ENCODE measurements at places on chromosomes 7 and 10.
A peak's percentile ranks its signal among the peaks of the same experiment; 100 is the strongest.

DNA sequence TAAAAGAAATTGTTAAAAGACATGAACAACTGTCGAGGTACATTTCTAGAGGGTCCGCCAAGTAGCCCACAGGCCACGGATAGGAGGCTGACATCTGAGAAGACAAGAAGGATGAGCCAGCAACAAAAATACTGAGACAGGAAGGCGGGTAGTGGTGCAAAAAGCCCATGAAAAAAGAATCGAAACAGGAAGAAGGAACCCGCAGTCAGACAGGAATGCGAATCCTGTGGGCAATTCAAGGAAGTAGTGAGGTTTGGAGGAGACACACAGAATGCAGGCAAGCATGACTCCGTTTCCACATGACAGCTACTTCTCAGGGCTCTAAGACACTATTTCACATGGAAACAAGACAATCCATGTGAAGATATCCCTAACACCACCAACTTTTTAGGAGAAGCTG, 125.2 kb downstream of the DOCK4 start:
- DNase-seq, result peak; percentile 17

DNA sequence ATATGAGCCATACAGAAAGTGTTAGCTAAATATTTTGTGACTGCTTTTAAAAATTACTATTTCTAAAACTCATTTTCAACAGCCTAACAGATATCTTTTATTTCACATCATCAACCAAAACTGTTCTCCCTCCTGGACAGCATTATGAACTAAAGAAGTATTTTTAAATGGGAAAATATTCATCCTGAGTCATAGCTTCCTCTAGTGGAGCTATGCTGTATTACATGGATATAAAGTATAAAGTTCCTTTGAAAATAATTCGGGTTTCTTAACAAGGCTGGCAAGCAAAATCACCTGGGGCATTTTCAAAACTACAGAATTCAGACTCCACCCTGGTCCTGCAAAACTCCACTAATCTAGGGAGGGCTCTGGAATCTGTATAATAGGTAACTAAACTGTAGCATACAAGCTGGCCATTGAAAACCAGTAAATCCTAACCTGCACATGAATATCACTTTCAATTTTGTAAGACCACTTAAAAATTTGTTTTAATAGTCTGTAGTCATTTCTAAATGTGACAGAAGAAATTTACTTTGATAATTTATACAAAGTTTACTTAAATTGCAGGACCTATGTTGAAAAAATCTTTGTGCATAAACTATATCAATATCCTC, 53.5 kb downstream of the SCIN start:
- peak; percentile 26 for DNase-seq

DNA sequence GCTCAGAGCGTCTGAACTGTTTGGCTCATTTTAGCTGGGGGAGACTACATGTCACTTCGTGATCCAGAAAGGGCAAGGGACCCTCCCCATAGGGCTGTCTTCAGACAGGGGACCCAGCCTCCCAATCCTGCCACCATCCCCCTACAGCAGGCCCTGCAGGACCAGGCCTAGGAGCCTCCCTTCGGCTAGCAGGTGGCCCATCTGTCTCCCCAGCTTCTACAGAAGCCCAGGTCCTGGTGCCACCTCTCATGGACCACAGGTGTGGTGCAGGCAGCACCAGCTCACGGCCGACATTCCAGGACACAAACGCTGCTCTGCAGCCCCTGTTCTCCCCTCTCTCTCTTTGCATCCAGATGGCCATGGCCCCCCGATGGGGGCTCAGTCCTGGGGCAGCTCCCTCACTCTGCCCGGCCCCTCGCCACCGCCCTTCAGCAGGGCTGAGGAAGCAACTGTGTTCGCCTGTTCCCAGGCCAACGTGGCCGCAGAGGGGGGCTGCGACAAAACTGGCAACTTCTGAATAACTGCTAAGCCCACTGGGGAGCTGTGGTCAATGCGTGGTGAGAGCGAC, 10.3 kb downstream of the TECPR1 start:
- no peak for DNase-seq

DNA sequence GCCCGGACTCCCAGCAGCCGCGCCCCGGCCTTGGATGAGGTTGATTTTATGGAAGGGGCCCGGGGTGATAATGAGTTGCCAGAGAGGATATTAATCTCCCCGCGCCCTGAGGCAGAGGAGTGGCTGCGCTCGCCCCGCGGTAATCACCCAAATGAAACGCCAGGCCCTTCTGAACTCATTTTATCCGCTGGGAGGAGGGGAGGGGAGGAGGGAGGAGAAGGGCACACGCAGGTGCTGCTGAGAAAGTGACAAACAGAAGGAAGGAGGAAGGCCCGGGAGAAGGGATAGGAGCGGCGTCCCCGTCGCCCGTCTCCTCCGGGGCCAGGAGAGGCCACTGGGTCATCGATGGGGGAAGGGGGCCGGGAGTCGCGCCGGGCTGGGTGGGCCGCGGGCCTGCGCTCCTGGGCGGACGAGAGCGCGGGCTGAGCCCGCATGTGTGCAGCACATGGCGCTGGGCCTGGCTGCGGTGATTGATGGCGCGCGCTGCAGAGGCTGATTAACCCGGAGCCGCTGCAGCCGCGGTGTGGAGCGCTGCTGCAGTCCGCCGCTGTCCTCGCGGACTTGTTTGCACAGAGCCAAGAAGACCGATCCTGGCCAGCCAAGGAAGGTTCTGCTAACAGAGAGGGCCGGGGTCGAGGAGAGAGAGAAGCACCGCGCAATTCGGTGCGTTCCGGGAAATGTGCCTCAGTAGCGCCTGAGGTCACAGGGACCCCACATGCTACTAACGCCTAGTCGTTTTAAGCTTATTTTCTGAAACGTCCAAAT, 6.5 kb downstream of the MNX1 start:
- DNase-seq, result peak; percentile 50

GRCh38 chr7:76066716-76067503, 19.0 kb downstream of the MDH2 start:
- no peak for DNase-seq

DNA sequence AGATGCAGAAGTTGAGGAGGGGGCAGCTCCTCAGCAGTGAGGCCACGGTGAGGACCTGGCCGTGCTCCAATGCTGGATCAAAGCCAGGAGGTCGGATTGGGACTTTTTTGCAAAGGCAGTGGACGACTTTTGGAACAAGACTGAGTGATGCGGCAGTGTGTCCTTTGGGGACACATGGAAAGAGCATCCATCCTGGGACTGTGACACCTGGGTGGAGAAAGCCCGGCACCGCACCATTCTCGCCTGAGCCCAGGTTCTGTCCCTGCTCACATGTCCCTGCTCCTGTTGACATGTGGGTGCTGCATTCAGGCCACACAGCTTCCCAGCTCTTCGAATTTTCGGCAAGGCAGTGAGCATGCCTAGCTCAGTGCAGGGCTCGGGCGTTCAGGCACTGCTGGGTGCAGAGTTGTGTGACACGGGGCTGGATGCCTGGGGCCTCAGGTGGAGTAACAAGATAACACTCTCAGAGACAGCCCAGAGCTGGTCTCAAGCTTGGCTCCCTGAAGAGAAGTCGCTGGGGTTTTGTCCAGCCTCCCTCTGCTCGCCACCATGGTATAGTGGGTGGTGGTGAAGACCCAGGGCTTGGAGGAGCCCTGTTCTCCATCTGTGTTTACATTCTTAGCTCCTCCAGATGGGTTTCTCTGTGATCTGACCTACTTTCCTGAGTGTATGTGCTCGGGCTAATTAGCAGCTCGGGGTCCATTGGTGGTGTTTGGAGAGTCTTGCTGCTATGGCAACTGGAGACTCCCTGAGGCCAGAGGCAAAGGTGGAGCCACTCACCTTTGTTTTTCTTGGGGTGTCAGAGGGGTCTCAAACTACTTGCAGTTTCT, 111.7 kb upstream of the BTBD16 start:
- no peak for DNase-seq

GRCh38 chr7:104653825-104654401, 325.5 kb downstream of the LHFPL3 start:
- DNase-seq, result no peak

DNA sequence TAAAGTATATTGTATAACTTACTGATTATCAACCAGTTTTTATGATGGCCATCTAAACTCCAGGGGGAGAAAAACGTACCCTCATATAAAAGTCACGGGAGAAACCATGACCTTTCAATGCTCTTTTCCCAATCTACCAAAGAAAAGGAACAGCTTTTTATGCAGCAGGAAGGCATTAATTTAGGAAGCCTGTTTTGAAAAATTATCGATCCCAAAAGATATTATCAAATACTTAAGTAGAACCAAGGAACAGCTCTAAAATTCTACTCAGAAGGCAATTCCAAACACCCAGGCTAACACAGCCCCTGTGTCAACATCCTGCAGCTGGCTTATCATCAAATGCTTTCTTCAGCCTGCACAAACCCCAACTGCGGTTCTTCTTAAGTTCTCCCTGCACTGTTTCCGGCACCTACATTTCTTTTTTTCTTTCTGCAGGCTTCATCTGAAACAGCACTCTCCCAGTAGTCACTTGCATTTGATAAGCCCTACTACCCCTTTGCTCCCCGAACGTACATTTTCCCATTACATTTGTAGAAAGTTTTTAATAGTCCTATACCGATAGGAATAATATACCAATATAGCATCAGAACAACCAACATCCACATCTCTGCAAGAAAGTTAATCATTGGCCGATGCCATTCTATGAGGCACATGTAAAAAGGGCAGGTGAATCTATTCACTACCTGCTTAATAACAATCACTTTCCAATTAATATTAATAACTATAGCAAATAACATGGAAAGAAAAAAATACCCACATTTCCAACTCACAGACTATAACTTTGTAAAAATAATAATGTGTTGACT, 47.9 kb downstream of the PIP4K2A start:
- no peak for DNase-seq

GRCh38 chr7:101630591-101630990, 1.5 kb upstream of the MYL10 start:
- peak; percentile 42 for DNase-seq

- no peak for DNase-seq
Measured at GRCh38 chr10:81876253-81877077, 1.5 kb downstream of the NRG3 start.

GRCh38 chr10:79392020-79392398, 44.7 kb downstream of the PPIF start:
- no peak for DNase-seq

GRCh38 chr10:84335516-84335915, 7.1 kb downstream of the CCSER2 start:
- no peak for DNase-seq

DNA sequence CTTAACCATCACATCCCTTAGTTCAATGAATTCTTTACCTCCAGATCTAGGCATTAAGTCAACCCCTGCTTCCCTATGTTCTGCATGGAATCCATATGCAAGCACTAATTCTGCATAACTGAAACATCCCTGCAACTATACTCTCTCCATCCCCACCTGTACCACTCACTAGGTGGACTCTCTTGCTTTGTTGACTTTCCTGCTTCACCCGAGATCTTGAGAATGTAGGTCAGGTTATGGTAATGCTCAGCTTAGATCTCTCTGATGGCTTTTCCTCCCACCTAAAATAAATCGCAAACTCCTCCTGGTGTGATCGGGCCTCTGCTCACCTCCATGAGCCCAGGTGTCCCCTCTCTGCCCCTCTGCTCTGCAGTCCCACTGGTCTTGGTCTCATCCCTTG, 92.4 kb upstream of the ADAM12 start:
- DNase-seq, result no peak

GRCh38 chr10:107064075-107064474, 100.4 kb downstream of the SORCS1 start:
- DNase-seq, result no peak

DNA sequence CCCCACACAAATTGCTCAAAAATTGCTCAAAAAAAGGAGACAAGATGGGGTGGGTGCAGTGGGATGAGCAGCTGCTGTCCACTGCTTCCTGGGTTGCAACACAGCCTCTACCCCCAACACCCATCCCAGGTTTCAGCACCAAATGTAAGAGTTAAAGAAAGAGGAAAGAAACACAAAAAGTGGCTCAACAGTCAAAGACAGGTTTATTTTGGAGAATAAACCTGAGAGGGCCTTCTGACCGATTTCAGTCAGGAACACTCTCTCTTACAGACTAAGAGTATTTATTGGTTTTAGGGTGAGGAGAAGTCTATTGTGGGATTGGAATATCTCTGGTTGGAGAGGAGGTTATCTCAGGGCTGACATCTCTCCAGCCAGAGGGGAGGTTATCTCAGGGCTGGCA, 28.4 kb downstream of the OR13A1 start:
- no peak for DNase-seq

GRCh38 chr10:124145109-124145870, 51.9 kb upstream of the CHST15 start:
- DNase-seq, result peak; percentile 63

GRCh38 chr7:91041901-91042484, 222.2 kb upstream of the FZD1 start:
- no peak for DNase-seq

GRCh38 chr7:79778786-79779770, 325.6 kb upstream of the MAGI2 start:
- peak; percentile 95 for DNase-seq

DNA sequence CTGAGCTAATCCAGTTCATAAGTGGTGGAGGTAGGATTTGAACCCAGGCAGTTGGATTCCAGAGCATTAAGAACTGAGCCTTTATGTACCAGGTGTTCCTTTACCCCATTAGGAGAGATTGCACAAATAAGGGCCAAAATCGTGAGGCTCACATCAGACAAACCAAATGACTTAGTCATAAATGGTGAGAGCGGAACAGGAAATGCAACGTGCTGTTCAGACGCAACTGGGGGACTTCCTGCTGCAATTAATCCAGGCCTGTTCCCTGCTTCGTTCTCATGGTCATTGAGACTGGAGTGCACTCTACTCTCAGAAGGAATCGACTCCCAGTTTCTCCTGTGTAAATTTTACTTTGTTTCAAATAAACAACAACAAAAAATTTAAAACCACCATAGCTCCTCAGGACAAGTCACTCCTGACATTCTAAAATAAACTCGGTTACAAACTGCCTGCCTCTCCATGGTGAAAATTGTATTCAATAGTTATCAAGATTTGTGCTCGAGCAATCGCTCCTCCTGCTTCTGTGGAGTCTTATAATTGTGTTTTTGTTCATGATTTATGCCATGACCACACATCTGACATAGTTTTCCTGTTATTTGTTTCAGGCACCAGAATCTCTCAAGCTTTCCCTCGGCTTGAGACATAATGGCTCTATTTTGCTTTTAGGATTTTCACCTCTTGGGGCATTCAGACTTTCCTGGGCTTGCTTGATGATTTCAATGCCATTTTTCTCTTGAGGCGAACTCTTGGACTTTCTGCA, 115.3 kb upstream of the BMPER start:
- DNase-seq, result no peak

GRCh38 chr7:16295558-16295957, 125.8 kb downstream of the CRPPA start:
- DNase-seq, result peak; percentile 23

DNA sequence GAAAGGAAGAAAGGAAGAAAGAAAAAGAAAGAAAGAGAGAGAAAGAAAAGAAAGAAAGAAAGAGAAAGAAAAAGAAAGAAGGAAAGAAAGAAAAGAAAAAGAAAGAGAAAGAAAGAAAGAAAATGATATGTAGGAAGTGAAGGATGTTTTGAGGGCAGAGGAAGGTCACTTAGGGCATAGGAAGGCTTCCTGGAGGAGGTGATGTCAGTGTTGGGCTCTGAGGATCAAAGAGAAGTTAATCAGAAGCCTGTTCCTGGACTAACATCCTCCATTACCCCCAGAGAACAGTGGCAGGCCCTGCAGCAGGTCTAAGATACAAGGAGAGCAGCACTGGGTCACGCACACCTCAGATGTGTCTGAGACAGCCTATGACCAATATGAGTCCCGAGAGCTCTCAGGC, 54.7 kb upstream of the CALN1 start:
- DNase-seq, result no peak

- peak; percentile 42 for DNase-seq
Measured at GRCh38 chr7:120272261-120272660, 714 bp upstream of the KCND2 start.

- DNase-seq, result no peak
Measured at GRCh38 chr10:102170602-102171001, 18.4 kb downstream of the NOLC1 start.

Data from AG10803 (cell line).